Bladder microvascular endothelial cell (primary cell): ENCODE measurements at places on chromosomes 4 and X. TPM values are rescaled to one million over a fixed set of nuclear protein-coding genes. Genes with fewer than 3 reads are reported as not detected.

MAGEA2B gene
- not detected in 2 replicates for total RNA-seq

F8A3 gene
- total RNA-seq: 0.76 and 1.1 TPM in 2 replicates

TCEAL7 gene
- 0.88 and 2.8 TPM in 2 replicates for total RNA-seq

ITIH6 gene
- total RNA-seq: not detected in 2 replicates

CENPI gene
- 15.7 and 17.3 TPM in 2 replicates for total RNA-seq

SLC4A4 gene
- total RNA-seq: under 0.01 TPM in 2 replicates

GABRG1 gene
- total RNA-seq: not detected in 2 replicates

CABS1 gene
- not detected in 2 replicates for total RNA-seq

WDR17 gene
- total RNA-seq: under 0.01 and 0.19 TPM in 2 replicates

NOP14 gene
- 16.0 and 26.4 TPM in 2 replicates for total RNA-seq

IRS4 gene
- total RNA-seq: 0.06 TPM in 1 of 2 replicates, not detected in the other

HHIP gene
- total RNA-seq: 29.3 and 380 TPM in 2 replicates

PPP4R3C gene
- not detected in 2 replicates for total RNA-seq

GUCY1B1 gene
- total RNA-seq: 0.81 and 6.9 TPM in 2 replicates

IL3RA gene
- 47.8 and 78.2 TPM in 2 replicates for total RNA-seq

HPSE gene
- total RNA-seq: 0.81 and 5.1 TPM in 2 replicates

MAGEE1 gene
- 0.65 and 1.2 TPM in 2 replicates for total RNA-seq

SLC30A9 gene
- total RNA-seq: 25.7 and 81.0 TPM in 2 replicates

ZNF718 gene
- total RNA-seq: 4.9 and 9.6 TPM in 2 replicates

ZNF711 gene
- 0.16 and 4.7 TPM in 2 replicates for total RNA-seq

CYBB gene
- total RNA-seq: not detected in 2 replicates

ATP2B3 gene
- total RNA-seq: under 0.01 TPM in 1 of 2 replicates, not detected in the other

YIPF6 gene
- total RNA-seq: 11.0 and 23.2 TPM in 2 replicates

EPGN gene
- total RNA-seq: not detected in 2 replicates

FRMD7 gene
- total RNA-seq: under 0.01 TPM in 1 of 2 replicates, not detected in the other

DDX53 gene
- not detected in 2 replicates for total RNA-seq

FDCSP gene
- not detected in 2 replicates for total RNA-seq
